ENCODE measurements at places on chromosomes 7 and 10. TPM values are rescaled to one million over a fixed set of nuclear protein-coding genes. Genes with fewer than 3 reads are reported as not detected.

The VSTM4 gene
- total RNA-seq: not detected

The ADAP1 gene
- 38.7 TPM for total RNA-seq

The CYP26C1 gene
- 0.08 TPM for total RNA-seq

The TAF6 gene
- total RNA-seq: 42.1 TPM

The SEMA4G gene
- 0.19 TPM for total RNA-seq

DNA sequence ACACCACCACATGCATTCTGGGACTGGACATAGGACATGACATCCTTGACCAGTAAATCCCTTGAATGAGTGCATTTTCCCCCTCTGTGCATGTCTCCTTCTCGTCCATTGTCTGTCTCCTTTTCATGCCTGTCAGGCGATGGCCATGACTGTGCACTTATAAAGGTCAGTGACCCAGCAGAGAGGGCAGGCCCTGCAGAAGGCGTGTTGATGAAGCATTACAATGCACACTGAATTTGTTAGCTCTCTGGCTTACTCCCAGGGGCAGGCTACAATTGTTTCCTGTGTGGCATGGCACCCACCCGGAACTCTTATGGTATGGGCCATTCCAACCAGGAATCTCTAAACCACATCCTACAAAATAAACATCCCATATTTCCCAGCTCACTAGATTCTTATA, 71.1 kb downstream of the SAMD9 start:
- DNase-seq: no peak
- no peak overlapping the region for H3K4me3 ChIP-seq
- no peaks in the 10 kb centered on the region for H3K27me3 ChIP-seq
- no peaks in the 10 kb centered on the region for H3K36me3 ChIP-seq
- peaks cover 7% of the 10 kb centered on the region for H3K4me1 ChIP-seq

GRCh38 chr10:1156921-1157614, 100.9 kb downstream of the WDR37 start:
- H3K4me1 ChIP-seq: no peaks in the 10 kb centered on the region
- DNase-seq: no peak

- no peak overlapping the region for H3K4me3 ChIP-seq
- H3K27me3 ChIP-seq: no peaks in the 10 kb centered on the region
- no peaks in the 10 kb centered on the region for H3K4me1 ChIP-seq
- H3K36me3 ChIP-seq: no peaks in the 10 kb centered on the region
Measured at GRCh38 chr7:103811997-103812396, 177.5 kb downstream of the RELN start.

- DNase-seq: no peak
- H3K4me3 ChIP-seq: no peak overlapping the region
- no peak overlapping the region for H3K27ac ChIP-seq
- no peaks in the 10 kb centered on the region for H3K27me3 ChIP-seq
- H3K4me1 ChIP-seq: peaks cover 17% of the 10 kb centered on the region
Measured at GRCh38 chr10:87532696-87533095, 28.0 kb downstream of the MINPP1 start.

- H3K4me3 ChIP-seq: no peak overlapping the region
- H3K36me3 ChIP-seq: peaks cover 5% of the 10 kb centered on the region
- no peaks in the 10 kb centered on the region for H3K4me1 ChIP-seq
- DNase-seq: no peak
Measured at GRCh38 chr7:128059143-128059988, 28.1 kb upstream of the LRRC4 start.

- H3K4me1 ChIP-seq: peaks cover 17% of the 10 kb centered on the region
- peak; percentile 69 for DNase-seq
- H3K4me3 ChIP-seq: no peak overlapping the region
- H3K27me3 ChIP-seq: no peaks in the 10 kb centered on the region
- H3K36me3 ChIP-seq: no peaks in the 10 kb centered on the region
- H3K27ac ChIP-seq: no peak overlapping the region
Measured at GRCh38 chr10:11074536-11075267, 57.0 kb downstream of the CELF2 start.

- no peak overlapping the region for H3K4me3 ChIP-seq
- no peak for DNase-seq
- no peaks in the 10 kb centered on the region for H3K36me3 ChIP-seq
Measured at GRCh38 chr7:45578467-45578866, 4.3 kb downstream of the ADCY1 start.

DNA sequence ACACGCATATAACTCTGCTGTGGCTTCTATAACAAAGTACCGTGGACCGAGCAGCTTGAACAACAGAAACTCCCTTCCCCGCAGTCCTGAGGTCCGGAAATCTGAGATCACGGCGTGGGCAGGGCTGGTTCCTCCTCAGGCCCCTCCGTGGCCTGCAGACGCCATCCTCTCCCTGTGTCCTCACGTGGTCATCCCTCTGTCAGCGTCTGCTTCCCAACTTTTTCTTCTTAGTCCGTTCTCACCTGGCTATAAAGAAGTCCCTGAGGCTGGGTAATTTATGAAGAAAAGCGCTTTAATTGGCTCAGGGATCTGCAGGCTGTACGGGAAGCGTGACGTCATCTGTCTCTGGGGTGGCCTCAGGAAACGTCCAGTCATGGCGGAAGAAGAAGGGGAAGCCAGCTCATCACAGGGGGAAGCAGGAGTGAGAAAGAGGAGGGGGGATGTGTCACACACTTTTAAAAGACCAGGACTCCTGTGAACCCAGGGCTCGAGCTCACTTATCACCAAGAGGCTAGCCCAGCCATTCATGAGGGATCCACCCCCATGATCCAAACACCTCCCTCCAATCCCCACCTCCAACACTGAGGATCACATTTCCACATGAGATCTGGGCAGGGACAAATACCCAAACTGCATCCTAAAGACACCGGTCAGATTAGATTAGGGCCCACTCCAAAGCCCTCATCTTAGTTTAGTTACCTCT, 91.2 kb upstream of the INSIG1 start:
- no peaks in the 10 kb centered on the region for H3K27me3 ChIP-seq
- H3K4me1 ChIP-seq: peaks cover 23% of the 10 kb centered on the region
- no peaks in the 10 kb centered on the region for H3K36me3 ChIP-seq
- H3K27ac ChIP-seq: peak overlapping the region; percentile 97
- peak overlapping the region; percentile 76 for H3K4me3 ChIP-seq

GRCh38 chr7:133061357-133061756, 20.5 kb downstream of the CHCHD3 start:
- no peak for DNase-seq
- H3K27me3 ChIP-seq: no peaks in the 10 kb centered on the region
- H3K27ac ChIP-seq: no peak overlapping the region
- H3K4me1 ChIP-seq: peaks cover 10% of the 10 kb centered on the region
- H3K36me3 ChIP-seq: no peaks in the 10 kb centered on the region

- H3K27ac ChIP-seq: no peak overlapping the region
- H3K36me3 ChIP-seq: no peaks in the 10 kb centered on the region
- H3K4me1 ChIP-seq: no peaks in the 10 kb centered on the region
- no peak overlapping the region for H3K4me3 ChIP-seq
Measured at GRCh38 chr10:79929409-79929904, 19.4 kb downstream of the SFTPD start.

GRCh38 chr7:95700917-95701316, 71.4 kb upstream of the DYNC1I1 start:
- no peak for DNase-seq
- H3K4me1 ChIP-seq: no peaks in the 10 kb centered on the region
- H3K36me3 ChIP-seq: no peaks in the 10 kb centered on the region
- no peak overlapping the region for H3K4me3 ChIP-seq

GRCh38 chr7:24233386-24233785, 50.6 kb upstream of the NPY start:
- no peaks in the 10 kb centered on the region for H3K36me3 ChIP-seq
- no peak overlapping the region for H3K27ac ChIP-seq
- H3K4me1 ChIP-seq: no peaks in the 10 kb centered on the region
- DNase-seq: no peak
- no peak overlapping the region for H3K4me3 ChIP-seq
- H3K27me3 ChIP-seq: no peaks in the 10 kb centered on the region

DNA sequence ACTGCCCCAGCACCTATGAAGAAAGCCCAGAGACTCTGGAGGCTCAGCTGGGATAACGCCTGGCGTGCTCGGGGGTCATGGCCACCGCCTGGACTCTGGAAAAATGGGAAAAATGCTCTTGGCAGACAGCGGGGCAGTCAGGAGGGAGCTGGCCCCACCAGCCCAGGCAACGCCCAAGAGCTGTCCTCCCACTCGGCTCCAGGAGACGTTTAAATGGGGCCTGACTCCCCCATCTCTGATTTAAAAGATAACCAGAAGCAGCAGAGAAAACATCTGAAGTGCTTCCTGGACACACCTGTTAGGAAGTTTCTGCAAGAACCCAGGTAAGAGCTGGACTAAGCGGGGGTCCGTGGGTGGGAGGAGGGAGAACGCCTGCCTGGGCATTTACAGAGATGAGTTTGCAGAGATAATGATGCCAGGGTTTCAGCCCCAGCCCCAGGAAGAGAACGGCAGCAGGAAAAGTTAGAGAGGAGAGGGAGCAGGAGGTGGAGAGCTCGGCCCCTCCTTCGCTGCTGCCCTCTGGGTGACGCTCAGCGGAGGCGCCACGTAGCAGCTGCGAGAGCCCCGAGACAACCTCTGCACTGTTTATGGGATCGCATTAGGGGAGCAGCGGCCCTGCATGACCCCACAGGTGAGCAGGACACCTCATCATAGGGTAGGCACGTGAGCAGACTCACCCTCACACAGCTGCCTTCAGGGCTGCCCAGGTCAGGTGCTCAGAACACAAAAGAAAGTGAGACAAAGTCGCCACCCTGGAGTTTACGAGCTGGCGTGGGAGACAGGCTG, 83.5 kb upstream of the INSIG1 start:
- no peaks in the 10 kb centered on the region for H3K36me3 ChIP-seq
- no peak overlapping the region for H3K27ac ChIP-seq
- no peaks in the 10 kb centered on the region for H3K27me3 ChIP-seq
- DNase-seq: no peak
- H3K4me1 ChIP-seq: no peaks in the 10 kb centered on the region

DNA sequence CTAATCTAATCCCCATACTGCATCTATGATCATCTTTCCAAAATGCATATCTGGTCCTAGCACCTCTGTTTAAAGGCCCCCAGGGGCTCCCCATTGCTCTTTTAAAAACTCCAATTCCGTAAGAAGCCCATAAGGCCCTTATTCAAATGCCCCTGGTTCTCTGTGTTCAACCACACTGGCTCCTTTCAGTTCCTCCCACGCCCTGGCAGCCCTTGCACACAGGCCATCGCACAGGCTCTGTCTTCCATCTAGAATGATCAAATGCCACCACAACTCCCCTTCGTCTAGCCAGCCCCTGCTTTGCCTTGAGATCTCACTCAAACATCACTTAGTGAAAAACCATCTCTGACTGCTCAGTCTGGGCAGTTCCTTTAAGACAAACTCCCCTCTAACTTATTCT, 112.9 kb upstream of the LYZL2 start:
- H3K36me3 ChIP-seq: no peaks in the 10 kb centered on the region
- no peaks in the 10 kb centered on the region for H3K27me3 ChIP-seq
- H3K4me1 ChIP-seq: peaks cover 39% of the 10 kb centered on the region
- H3K4me3 ChIP-seq: no peak overlapping the region
- peak; percentile 86 for DNase-seq

- peaks cover 15% of the 10 kb centered on the region for H3K4me1 ChIP-seq
- H3K27me3 ChIP-seq: no peaks in the 10 kb centered on the region
- H3K4me3 ChIP-seq: no peak overlapping the region
- H3K36me3 ChIP-seq: no peaks in the 10 kb centered on the region
- no peak for DNase-seq
- no peak overlapping the region for H3K27ac ChIP-seq
Measured at GRCh38 chr7:20435305-20435704, 104.6 kb downstream of the ITGB8 start.

DNA sequence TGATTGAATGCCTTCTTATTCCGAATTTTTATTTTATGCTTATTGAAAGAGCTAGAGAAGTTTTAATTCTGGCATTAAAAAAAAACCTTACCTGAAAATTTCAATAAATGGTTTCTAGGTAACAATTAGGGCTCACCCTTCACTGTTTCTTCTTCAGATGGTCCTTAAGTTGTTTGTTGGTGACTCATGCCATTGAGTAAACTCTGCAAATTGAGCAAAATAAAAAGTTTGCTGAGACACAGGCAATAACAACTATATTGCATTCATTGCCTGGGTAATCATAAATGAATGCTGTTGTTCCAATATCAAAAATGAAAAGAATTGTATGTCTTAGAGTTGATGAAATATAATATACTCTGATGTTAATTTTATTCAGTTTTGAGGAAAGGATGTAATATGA, 300.3 kb downstream of the CDK14 start:
- H3K36me3 ChIP-seq: no peaks in the 10 kb centered on the region
- no peak for DNase-seq
- no peak overlapping the region for H3K4me3 ChIP-seq
- H3K27me3 ChIP-seq: no peaks in the 10 kb centered on the region
- no peak overlapping the region for H3K27ac ChIP-seq

Data from GM12878 (cell line).